ENCODE measurements at places on chromosomes 1 and 21. TPM values are rescaled to one million over a fixed set of nuclear protein-coding genes. Genes with fewer than 3 reads are reported as not detected.

Gene PSEN2
- polyA plus RNA-seq, result 17.6 TPM

Gene CLDN17
- polyA plus RNA-seq, result not detected

Gene NUP210L
- polyA plus RNA-seq, result 0.04 TPM

Gene OR6K3
- polyA plus RNA-seq, result 0.08 TPM

Gene ANKRD35
- polyA plus RNA-seq, result 2.1 TPM

Gene TMEM81
- polyA plus RNA-seq, result 3.2 TPM
